ENCODE measurements at places on chromosomes 7 and 10.

DNA sequence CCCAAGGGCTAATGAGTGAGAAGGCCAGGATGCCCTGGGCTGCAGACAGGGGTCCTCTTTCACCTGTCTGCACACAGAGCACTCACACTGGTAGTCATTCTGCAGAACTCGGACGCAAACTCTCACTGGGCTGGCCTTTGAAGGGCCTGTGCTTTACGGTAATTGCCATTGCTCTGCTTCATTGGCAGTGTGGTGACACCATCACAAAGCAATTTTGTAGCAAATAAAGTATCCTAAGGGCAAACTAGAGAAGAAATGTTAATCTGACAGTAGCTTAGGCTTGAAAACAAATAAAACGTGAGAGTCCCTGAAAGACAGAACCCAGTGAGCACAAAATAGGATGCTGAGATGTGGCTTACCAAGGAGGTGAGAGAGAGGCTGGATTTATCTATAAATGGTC, 30.6 kb upstream of the FIGNL1 start:
- no peak for DNase-seq

GRCh38 chr10:126702181-126702580, 31.7 kb upstream of the C10orf90 start:
- no peak for DNase-seq

DNA sequence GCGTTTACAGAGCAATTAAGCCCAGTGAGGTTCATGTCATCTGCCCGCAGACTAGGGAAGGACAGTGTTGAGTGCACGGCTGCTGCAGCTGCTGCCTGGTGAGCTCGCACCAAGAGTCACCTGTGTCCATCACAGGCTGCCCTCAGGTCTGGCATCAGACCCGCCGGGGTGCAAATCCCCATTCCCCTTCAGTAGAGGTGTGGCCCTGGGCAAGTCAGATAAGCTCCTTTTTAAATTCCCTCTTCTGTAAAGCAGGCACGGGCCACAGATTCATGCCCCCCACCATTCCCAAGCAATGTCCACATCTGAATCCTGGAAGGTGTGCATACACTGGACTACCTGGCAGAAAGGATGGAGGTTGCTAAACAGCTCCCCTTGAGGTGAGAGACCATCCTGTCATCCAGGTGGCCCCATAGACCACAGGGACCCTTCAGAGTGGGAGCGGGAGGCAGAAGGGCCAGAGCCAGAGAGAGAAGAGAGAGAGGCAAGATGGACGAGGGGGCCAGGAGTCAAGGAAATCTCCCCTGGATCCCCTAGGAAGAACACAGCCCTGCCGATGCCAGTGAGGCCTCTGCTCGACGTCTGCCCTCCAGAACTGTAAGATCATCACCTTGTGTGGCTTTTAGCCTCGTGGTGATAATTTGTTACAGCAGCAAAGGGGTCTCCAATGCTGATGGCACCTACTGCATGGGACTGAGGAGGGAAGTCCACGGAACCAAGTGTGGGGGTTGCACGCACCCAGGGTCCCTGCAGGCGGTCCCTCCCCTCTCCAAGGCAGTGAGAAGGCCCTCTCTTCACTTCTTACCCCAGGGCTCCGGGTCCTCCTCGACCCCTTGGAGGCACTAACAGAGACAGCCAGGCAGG, 168.8 kb downstream of the TCERG1L start:
- DNase-seq, result no peak

GRCh38 chr10:34486008-34486407, 329.1 kb downstream of the PARD3 start:
- DNase-seq, result no peak

DNA sequence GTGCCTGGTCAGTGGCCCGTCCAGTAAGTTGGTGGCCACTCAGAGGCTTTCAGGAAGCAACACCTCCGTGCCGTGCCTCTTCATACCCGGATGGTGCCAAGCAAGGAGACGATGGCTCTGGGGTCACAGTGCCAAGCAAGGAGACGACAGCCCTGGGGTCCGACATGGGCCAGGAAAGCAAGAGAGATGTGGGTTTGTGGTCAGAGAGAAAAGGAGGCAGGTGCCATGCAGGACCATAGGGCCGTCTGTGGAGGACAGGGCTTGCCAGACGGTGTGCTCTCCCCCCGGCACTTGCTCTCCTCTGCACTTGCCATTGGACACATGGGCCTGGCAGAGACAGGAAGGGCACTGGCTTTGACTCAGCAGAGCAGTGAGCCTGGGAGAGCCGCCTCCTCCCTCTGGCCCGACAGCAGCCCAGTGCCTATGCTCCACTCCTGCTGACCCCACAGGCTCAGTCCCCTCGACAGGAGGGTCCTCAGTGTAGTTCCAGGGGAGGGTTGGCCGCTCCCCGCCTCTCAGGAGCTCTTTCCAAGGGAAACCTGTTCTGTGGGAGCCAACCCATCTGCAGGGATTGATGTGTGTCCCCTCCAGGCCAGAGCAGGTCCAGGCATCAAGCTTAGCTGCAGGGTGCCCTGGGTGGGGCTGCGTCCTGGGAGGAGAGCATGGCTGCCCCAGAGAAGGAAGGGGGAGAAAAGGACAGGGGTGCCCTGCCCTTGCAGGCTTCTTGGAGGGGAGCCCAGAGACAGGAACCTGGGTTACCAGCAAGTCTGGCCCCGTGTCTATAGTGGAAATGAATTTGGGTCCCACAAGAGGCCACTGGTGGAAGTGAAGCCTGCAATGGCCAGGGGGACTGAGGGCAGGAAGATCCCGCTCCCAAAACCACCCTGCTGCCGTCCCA, 7.6 kb upstream of the CALML5 start:
- DNase-seq, result no peak

DNA sequence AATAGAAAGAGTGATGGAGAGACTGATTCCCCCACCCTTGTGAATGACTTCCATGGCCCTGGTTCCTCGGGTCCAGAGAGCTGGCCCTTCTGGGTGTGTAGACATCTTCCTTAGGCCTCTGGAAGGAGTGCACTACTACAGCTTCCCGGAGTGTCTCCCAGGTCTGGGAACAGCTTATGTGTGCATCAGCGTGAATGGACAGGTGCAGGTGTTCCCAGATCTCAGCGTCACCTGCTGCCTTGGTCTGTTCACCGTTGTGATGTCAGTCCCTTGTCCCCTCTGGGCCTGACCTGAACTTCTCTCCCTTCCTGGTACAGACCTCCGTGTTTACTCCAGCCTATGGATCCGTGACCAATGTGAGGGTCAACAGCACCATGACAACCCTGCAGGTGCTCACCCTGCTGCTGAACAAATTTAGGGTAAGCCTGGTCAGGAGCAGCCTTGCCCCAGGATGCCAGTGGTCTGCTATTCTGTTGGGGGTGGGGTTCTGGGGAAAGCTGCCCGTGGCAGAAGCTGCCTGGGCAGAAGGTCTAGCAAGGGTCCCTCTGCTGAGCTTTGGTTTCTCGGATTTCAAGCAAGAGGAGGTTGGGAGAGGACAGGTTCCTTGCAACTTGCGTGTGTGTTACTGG, 10.5 kb upstream of the DEPP1 start:
- no peak for DNase-seq
